Uterus (tissue), 4 donors: ENCODE measurements at places on chromosomes 11 and 22.

DNA sequence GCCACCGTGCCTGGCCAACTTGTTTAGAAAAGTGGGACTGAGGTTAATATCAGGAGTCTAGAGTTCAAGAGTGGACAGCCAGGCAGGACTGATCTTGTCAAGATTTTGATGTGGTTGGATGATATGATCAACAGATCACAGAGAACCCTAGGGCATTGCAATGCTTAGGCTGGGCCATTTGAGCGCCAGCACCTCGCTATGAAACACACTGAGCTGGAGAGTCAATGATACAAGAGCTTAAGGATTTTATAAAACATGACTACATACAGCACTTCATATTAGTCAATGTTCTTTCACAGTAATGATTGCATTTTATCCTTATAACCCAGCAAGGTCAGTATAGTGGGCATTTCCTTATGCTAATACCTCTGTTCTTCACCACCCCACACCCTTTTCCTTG is 15.4 kb upstream of the PEX26 start:
- DNase-seq, result no peak

DNA sequence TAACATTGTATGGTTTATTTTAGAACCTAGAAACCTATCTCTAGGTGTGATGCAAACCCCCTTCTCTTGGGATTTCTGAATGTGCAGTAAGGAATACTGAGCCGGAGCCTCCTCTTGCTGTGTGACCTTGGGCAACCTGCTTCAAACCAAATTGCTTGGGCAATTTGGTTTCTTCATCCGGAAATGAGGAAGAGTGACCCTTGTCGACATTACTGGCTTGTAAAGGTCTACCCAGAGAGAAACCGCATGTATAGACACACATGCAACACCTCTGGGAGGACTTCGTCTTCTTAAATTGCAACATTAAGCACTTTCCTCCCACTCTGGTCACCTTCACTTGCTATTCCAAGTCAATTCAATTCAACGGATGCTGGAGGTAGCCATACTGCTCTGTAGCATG is 19.6 kb upstream of the TP53I11 start:
- DNase-seq, result no peak

GRCh38 chr11:4551346-4551979 is 6.5 kb downstream of the OR52M1 start:
- no peak for DNase-seq

- DNase-seq, result no peak
Observed at GRCh38 chr22:20532256-20532993, 25.0 kb downstream of the MED15 start.

- DNase-seq, result peak; percentile 44
Observed at GRCh38 chr11:11265994-11266606, 87.0 kb downstream of the CSNK2A3 start.

DNA sequence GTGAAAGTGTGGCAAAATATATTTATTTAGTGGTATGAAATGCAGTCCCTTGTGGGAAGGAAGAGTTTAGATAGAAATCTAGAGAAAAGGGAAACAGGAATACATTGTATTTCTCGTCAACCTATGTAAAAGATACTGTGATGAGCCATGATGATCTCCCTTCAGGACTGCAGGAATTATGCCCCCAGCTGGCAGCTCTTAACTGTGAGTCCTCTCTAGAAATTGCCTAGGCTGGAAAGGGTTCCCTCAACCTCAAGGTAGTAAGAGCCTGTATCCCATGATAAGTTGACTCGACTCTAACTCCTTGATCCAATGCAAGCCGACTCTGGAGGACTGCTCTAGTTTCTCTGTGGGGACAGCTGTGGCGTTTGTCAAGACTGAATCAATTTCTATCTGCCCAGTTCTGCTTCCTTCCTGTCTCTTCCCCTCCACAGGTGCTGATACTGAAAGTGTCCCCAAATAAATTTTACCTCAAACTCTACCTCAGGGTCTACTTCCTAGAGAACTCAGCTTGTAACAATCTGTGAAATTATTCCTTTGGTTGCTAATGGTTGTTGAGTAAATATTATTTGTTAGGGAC is 897.3 kb downstream of the METTL15 start:
- no peak for DNase-seq

DNA sequence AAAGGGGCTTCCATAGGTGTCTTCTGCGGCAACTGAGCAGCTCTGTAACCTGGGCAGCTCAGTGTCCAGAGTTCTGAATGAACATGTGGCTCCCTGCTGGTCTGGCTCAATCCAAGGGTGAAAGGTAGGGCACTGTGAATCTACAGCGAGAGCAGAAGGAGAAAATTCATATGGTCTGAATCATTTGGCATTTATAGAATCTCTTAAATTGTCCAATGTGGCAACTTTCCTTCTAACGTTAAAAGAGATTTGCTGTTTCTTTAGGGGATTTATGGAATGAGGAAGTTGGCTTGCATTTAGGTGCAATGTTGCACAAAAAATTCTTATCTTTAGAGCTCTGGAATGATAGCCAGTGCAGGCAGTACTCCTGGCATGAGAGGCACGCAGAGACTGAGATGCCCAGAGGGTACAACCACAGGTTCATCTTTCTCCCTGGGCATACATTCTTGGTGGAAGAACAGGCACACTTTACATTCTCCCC is 17.0 kb downstream of the ATXN10 start:
- DNase-seq, result no peak

GRCh38 chr11:115087791-115088190 is 409.5 kb downstream of the NXPE2 start:
- DNase-seq, result no peak

DNA sequence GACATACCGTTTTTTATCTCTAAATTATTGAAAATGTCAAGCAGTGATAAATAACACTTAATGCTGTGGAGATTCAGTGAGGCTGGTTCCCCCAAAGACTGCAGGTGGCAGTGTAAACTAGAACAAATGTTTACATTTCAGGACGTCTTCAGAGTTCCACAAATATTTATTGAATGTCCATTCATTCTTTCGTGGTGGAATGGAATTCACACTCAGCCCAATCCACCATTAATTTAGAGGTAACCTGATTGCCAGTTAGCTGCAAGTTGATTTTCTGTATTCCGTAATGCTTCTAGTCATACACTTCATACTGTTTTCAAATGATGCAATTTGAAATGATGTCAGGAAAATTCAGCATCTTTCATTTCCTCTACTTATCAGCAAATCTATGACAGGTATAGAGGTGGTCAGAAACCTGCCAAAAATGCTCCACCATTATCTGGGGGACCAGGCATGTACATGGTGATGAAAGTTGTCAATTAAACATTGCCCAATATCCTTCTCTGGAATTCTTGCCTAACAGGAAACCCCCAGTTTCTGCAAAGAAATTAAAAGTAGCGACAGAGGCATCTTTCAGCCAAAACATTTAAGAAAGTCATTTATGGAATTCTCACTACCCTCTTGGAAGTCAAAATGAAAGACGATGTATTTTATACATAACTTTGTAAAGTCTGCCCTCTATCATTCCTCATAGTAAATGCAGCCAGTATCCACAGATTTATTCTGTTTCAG is 94.3 kb upstream of the BMAL1 start:
- DNase-seq, result no peak

GRCh38 chr11:34633990-34634693 is 13.2 kb downstream of the EHF start:
- DNase-seq, result no peak

DNA sequence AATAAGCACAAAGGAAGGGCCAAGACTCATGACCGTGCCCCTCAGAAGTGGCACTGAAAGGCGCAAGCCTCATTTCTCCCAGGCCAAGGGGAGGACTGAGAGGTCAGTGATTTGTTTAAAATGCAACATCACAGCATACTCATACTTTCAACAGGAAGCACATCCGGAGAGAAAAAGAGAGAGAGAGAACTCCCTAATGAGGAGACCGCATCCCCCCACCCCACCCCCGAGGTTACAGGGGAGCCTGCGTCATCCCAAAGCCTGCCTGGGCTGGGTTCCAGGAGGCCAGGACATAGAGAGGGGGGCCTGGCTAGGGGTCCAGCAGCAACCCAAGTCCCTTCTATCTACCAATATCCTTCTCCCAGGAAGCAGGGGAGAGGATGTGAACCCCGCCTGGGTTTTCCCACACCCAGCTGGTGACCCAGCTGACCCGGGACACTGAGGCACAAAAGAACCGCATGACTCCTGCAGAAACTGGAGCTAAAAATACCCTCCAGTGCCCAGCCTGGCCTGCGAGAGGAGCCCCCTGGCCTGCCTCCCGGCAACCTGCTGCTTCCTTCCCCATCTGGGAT is 3.8 kb downstream of the CSNK1E start:
- DNase-seq, result peak; percentile 86

DNA sequence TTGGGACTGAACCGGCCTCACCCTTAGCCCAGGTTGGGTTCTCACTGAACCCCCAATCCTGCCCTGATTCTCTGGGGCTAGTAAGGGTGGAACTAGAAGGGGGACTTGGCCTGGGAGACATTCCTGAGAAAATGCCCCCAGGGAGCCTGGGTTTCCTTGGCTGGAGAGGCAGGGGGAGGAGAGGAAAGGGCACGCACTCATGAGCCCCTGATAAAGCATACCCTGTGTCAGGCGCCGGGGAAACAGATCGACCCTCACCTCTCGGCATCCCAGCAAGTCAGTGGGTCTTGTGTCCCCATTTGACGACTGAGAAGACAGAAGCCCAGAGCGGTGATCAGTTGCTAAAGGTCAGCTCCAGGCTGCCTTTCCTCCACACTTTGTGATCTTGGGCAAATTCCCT is 47.7 kb upstream of the RTL6 start:
- no peak for DNase-seq
